Right renal cortex interstitium (tissue), 3 donors: ENCODE measurements at places on chromosomes 11 and 22.

GRCh38 chr11:70833011-70833410 lies 419.4 kb downstream of the SHANK2 start:
- no peak for DNase-seq

GRCh38 chr22:39301926-39302325 lies 17.5 kb downstream of the RPL3 start:
- DNase-seq: no peak

DNA sequence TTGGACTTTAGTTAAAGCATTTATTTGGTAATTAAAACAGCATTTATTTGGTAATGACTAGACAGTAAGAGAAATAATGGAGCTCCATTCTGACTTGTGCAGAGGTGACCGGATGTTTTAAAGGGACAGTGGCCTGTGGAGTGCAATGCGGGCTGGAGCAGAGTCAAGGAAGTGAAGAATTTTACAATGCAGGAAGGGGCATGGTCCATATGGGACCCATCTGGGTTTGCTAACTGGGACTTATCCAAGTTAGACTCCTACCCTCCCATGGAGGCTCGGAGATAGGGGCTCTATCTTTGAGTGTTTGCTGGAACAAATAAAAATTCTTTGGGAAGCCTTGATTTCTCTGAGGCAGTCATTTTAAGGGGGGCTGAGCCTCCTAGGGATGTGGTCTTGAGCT lies 59.9 kb upstream of the MYO18B start:
- no peak for DNase-seq

DNA sequence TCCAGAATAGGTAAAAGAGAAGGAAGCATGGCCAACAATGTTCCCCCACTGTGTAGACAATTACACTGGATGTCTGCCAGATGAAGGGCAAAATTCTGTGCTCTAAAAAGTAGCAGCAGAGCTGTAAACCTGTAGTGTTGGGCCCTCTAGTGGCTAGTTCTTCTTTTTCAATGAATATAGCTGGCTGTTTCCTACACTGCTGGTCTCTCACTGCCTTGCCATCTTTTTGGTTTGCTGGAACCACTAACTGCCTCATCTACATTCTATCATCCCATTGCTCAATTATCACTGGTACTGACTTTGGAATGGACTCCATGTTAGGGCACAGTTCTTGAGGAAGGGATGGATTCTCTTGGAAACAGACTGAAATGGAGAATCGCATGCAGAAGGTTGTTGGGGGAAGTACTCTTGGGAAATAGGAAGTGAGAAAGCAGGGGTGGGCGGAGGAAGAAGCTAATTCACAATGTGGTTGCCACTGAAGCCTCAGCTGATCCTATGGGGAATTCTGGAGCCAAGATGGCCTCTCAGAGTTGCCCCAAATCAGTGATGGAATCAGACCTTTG lies 17.9 kb downstream of the KCNE3 start:
- peak; percentile 51 for DNase-seq

- no peak for DNase-seq
Observed at GRCh38 chr11:75383246-75383645, 16.1 kb upstream of the RPS3 start.

DNA sequence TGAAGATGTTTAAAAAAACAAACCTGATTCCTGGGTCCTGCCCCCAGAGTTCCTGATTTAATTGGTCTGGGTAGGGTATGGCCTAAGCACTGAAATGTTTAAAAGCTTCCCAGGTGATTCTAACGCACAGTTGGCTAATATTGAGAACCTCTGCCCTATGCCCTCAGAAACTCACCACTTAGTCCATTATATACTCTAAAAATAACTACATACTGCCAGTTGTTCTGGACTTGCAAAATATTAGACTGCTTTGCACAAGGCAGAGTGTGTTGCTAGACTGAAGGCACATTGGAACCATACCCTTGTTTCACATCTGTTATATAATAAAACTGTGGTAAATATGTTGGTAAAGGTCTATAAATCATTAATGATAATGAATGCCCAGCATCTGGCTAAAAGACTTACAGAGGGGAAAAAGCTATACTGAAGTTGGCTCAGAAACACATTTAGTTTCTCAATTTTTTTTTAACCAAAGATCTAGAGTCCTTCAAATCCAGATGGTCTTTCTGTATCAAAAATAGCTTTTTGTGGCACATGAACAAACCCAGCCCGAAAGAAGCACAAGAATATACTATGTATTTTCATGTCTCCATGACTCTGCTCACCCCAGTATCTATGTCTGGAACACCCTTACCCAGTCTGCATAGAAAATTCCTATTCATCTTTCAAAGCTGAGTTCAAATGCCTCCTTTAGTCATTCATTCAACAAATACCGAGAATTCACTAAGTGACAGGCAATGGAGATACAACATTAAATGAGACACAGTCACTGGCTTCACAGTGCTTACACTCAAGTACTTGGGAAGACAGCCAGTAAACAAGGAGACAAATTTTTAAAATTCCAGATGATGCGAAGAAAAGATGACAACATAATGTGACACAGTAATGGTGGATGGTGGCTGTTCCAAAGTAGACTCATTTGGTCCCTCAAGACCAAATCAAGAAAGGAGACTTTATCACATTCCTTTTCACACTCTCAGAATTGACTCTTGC lies 44.1 kb downstream of the RBFOX2 start:
- DNase-seq: no peak

DNA sequence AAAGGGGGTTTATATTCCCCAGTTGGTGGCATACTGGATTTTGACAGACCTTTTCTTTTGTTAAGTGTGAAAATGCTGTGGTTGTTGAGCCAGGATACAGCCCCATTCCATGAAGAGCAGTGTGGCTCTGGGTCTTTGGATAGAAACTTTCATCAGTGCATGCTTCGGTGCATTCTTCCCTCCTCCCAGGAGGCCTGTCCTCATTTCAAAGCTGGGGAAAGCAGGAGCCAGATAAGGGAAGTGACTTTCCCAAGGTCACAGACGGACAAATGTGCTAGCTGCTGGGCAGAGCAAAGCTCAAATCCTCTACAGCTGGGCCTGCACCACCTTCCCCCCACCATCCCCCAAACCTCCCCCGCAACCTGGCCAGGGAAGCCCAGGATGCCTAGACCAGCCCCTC lies 184.5 kb upstream of the NTM start:
- no peak for DNase-seq

GRCh38 chr11:9613830-9614762 lies 40.6 kb downstream of the WEE1 start:
- DNase-seq: peak; percentile 76

GRCh38 chr11:95459291-95460042 lies 228.5 kb upstream of the SESN3 start:
- DNase-seq: no peak

DNA sequence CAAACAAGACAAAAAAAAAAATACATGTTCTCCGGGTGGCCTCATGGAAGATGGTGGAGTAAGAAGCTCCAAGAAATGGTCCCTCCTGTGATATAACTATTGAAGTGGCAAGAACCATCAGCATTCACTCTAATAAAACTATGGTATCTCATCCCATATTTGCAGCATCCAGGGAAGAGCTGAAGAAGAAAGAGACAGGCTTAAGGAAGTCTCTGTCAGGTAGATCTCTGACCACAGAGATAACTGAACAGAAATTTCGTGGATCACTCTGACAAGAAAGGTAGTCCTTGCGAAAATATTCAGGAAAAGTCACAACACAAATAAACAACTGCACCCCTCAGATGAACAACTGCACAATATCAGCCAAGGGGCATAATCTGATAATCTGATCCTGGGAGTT lies 54.6 kb upstream of the IGLL5 start:
- DNase-seq: no peak

GRCh38 chr22:31695423-31695822 lies 33.4 kb upstream of the PISD start:
- DNase-seq: no peak

GRCh38 chr22:43113526-43114251 lies 3.1 kb downstream of the BIK start:
- DNase-seq: no peak

DNA sequence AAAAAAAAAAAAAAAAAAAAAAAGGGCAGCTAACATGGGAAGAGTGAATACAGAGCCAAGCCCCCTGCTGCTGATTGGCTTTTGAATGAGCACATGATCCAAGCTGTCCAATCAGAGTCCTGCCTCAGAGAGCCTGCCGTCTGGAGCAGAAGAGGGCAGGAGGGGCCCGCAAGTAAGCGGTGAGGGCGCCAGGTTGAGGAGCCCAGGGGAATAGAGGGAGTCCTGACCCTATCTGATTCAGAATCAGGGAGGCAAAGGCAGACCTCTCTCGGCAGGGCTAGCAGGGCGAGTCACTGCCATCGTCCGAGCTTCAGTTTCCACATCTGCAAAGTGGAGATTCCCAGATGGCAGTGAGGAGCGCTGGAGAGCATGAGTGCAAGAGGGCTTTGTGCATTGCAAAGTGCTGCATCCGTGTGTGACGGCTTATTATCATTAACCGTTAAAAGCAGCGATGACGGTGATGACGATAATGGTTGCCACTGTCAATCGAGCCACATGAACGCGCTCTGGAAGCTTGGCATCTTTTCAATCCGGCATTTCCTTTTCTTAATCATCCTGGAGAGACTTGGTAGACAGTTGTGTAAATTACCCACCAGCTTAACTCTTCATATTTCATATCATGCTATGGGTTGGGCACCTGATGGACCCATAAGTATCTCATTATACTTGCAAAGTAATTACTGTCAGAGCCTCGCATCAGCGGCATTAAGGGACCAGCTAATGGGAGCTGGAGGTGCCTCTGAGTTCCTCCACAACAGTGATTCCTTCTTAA lies 68.6 kb upstream of the ATXN10 start:
- no peak for DNase-seq

DNA sequence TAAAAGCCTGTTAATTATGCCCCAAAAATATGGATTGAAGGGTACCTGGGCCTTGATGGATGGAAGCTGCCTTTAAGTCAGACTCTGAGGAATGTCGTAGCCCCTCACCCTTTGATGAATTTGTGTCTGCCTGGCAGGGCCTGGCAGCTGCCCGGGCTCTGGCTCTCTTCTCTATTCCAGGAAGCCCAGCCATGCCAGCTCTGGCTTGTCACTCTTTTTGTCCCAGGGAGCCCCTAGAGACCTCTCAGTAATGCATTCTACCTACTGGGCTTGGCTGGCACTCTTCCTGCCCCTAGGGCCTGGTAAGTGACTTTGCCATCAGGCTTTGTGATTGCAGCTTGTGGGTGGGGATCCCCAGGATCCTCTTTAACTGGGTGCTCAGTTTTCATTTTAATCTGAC lies 103.8 kb downstream of the GRIK4 start:
- DNase-seq: no peak

- DNase-seq: no peak
Observed at GRCh38 chr11:3382613-3383285, 3.8 kb upstream of the ZNF195 start.

- no peak for DNase-seq
Observed at GRCh38 chr22:48618326-48618725, 1209.3 kb downstream of the BRD1 start.

- no peak for DNase-seq
Observed at GRCh38 chr11:75945446-75945845, 130.4 kb downstream of the UVRAG start.
